Activated effector memory CD4-positive, alpha-beta T cell treated with Interleukin-2 at 50 U/mL for 16 hours (primary cell): ENCODE measurements at places on chromosomes 4 and X.

- DNase-seq: no peak
Measured at GRCh38 chr4:79296768-79297428, 29.0 kb downstream of the NAA11 start.

GRCh38 chr4:184282251-184282713 lies 64.6 kb upstream of the ENPP6 start:
- peak; percentile 56 for DNase-seq

GRCh38 chr4:95643627-95644026 lies 94.9 kb upstream of the UNC5C start:
- DNase-seq: no peak

DNA sequence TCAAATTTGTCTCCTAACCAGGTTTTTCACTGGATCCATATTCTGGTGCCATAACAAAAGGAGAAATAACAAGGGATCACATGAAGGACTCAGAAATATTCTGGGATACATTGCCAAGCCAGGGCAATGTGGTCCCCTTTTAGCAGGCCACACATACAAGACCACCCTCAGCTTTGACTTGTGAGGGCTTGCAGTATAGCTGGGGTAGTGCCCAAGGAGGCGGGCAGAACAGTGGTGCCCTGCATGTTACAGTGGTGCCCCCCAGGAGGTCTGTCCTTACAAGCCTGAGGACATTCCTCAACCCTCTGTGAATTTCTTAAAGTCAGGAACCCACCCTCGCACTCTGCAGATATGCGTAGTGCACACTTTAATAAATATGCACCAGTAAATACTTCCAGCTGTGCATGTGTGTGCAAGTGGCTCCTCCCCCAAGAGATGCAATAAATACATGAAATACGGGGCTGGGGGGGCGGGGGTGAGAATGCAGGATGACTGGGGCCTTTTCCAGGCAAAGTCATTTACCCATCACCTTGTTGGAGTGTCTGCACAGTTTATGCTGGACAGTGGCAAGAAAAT lies 34.4 kb upstream of the TBL1X start:
- DNase-seq: no peak

- DNase-seq: no peak
Measured at GRCh38 chr4:154004507-154005170, 215.8 kb upstream of the SFRP2 start.

GRCh38 chr4:92304606-92305005 lies 840 bp downstream of the GRID2 start:
- no peak for DNase-seq

DNA sequence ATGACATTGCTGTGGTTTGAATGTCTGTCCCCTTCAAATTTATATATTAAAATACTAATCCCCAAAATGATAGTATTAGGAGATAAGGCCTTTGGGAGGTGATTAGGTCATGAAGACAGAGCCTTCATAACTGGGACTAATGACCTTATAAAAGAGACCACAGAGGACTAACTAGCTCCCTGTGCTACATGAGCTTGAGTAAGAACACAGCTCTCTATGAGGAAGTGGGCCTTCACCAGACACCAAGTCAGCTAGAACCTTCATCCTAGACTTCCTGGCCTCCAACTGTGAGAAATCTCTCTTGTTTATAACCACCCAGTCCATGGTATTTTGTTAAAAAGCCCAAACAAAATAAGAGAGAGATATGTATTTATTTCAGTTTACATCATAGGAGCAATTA lies 242.2 kb upstream of the CTSO start:
- DNase-seq: no peak

GRCh38 chr4:61201961-61202637 lies 2.0 kb downstream of the ADGRL3 start:
- no peak for DNase-seq

- DNase-seq: no peak
Measured at GRCh38 chr4:93232883-93233282, 595.7 kb upstream of the ATOH1 start.

- no peak for DNase-seq
Measured at GRCh38 chr4:47490550-47490949, 5.5 kb downstream of the ATP10D start.

DNA sequence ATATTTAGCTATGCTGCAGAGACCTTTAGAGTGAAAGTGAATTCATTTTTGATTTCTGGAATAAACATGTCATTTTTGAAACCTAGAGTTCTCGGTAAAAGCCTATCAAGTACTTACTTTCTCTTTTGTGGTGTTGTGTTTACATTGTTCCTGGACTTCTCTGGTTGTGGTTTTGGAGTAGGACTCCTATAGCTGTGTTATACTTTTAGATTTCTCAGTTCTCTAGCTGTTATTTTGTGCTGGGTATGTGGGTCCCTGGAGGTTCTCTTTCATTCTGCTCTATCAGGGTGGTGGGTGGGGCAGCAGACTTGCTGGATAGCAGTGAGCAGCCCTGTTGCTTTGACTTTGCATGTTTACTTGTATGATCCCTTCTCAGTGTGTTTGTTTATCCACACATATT lies 25.6 kb upstream of the MSMO1 start:
- no peak for DNase-seq

DNA sequence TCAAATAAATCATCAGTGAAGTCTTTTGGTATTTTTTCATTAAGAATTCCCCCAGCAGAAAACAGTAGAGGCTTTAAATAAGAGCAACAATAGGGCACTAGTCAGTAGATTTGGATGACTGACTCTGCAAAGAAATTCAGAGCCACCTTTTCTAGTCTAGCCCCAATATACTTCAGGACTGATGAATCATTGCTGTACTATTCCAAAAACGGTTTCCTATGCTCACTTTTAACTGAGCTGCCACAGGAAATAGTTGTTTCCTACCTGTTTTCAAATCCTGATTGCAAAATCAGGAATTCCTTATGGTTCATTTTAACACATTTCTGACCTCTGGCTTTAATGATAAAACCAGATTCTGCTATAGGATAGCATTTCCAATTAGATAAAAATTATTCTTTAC lies 171.6 kb downstream of the NR3C2 start:
- DNase-seq: no peak

GRCh38 chr4:158094413-158095134 lies 78.3 kb downstream of the GASK1B start:
- DNase-seq: no peak
